ENCODE measurements at places on chromosomes 3 and 15. TPM values are rescaled to one million over a fixed set of nuclear protein-coding genes. Genes with fewer than 3 reads are reported as not detected.

DNA sequence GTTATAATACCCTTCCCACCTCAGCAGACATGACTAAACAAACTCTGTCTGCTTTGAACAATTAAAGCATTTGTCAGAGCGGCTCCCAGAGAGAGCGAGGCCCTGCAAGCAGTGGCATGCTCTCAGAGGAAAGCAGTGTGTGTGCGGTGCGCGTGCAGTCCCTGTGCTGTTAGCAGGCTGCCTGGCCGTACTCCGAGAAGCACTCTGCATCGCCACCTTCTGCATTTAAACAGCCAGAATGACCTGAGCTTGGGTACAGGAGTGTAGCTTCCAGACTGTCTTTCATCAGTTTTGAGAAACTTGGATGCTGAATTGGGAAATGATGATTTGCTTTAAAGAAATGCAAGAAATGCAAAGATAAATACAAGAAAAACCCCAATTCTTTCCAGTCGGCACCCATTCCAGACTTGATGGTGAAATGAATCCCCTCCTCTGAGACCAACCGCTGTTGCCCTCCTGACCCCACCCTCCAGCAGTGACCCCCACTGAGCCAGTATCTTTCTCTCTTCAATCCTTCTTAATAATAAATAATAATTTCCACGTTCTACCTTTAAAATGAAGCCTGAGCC lies 113.5 kb downstream of the VGLL4 start:
- DNase-seq = no peak

- DNase-seq = no peak
These were observed 102.5 kb downstream of the SH3GL3 start for GRCh38 chr15:83549623-83550022.

DNA sequence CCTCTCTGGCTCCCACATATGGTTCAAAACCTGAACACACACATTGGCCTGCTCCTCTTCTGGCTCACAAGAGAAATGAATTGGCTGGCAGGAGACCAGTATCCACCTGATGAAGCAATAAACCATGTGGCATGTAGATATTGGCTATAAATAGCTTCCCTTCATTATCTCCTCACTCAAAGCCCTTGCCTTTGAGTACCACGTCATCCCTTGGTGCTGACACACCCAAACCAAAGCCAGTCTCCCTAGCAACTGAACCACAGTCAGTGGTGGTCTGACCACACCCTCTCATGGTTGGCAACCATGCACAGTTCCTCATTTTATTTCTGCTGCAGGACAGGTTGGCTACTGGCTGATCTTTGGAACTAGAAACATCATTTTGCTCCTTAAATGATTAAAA lies 98.8 kb downstream of the ZNF621 start:
- DNase-seq = peak; percentile 41

- DNase-seq = no peak
These were observed 20.7 kb upstream of the TIMP4 start for GRCh38 chr3:12179441-12179840.

DNA sequence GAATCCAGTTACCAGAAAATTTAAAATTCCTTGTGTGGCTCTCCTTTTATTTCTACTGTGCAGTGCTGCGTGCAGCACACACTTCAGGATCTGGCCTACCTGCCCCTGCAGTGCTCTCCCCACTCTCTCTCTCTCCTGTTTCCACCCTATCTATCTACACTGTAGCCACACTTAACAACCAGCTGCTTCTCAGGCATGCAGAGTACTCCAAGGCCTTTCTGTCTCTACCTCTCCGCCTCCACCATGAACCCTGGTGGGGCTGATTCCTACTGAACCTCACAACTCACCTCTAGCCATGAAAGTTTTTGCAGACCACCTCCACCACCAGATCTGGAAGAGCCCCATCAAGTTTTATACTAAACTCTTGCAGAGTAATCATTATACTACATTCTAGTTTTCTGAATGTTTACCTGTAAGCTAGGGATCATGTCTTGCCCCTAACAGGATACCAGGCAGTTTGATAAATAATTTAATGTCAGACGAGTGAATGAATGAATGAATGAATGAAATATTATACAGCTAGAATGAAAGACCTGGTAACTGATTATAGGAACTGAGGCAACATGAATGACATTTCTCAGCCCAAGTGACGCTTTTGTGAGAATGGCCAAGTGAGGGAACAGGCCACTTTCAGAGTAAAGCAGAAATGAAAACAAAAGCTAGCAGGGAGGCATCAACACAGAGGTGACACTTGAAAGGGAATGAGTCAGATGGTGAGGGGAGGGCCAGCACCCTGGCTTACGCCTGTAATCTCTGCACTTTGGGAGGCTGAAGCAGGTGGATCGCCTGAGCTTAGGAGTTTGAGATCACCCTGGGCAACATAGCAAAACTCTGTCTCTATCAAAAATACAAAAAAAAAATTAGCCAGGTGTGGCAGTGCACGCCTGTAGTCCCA lies 363.5 kb downstream of the FOXP1 start:
- peak; percentile 78 for DNase-seq

- no peak for DNase-seq
These were observed 31.6 kb downstream of the DNAJB8 start for GRCh38 chr3:128435058-128435457.

The CKMT1B gene
- 0.41 TPM for total RNA-seq

All from activated CD8-positive, alpha-beta T cell treated with anti-CD3 and anti-CD28 coated beads for 36 hours (primary cell).